Activated T-cell treated with anti-CD3 and anti-CD28 coated beads, Interleukin-2, amount 50 U/mL, for 72 hours (primary cell): ENCODE measurements at places on chromosomes 7 and 10. TPM values are rescaled to one million over a fixed set of nuclear protein-coding genes. Genes with fewer than 3 reads are reported as not detected.

CCAR1 gene
- total RNA-seq = 121 TPM

SPRN gene
- total RNA-seq = not detected

DNA sequence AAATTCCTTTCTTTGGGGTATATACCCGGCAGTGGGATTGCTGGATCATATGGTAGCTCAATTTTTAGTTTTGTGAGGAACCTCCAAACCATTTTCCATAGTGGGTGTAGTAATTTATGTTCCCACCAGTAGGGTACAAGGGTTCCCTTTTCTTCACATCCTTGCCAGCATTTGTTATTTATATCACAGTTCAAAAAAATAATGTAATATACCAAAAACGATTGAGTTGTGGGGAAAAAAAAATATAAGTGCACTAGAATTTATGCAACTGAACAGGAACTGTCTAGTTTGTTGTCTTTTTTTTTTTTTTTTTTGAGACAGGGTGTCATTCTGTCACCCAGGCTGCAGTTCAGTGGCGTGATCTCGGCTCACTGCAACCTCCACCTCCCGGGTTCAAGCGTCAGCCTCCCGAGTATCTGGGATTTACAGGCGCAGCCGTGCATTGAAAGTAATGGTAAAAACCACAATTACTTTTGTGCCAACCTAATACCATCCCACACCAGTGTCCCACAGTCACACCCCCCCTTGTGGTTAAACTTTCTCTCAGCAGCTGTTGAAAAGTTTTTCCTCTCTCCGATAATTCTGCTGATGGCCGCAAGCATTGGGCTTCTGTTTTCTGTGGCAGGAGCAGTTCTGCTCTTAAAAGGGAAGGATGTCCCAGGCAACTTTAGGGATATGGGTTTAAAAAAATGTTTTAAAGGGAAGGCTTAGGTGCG, 6.8 kb upstream of the LAT2 start:
- no peak for DNase-seq

SEC31B gene
- 106 TPM for total RNA-seq

DNA sequence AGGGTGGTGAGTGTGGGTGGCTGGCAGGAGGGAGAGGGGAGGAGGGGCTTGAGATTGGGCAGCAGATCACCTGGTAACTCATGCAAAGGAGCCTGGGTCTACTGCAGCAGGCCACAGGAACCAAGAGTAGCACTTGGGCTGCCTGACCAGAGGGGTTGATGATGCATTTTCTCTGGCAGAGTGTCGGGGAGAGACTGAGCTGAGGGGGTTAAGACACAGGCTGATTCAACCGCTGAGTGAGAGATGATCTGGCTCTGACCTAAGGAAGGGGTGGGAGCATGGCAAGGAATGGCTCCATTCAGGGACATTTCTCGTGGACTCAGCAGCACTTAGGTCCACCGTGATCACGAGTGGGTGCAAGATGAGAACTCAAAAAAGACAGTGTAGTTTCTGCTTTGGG, 115.5 kb upstream of the STK17A start:
- no peak for DNase-seq
